Prostate gland (tissue), 2 donors: ENCODE measurements at places on chromosomes 3 and 15.

DNA sequence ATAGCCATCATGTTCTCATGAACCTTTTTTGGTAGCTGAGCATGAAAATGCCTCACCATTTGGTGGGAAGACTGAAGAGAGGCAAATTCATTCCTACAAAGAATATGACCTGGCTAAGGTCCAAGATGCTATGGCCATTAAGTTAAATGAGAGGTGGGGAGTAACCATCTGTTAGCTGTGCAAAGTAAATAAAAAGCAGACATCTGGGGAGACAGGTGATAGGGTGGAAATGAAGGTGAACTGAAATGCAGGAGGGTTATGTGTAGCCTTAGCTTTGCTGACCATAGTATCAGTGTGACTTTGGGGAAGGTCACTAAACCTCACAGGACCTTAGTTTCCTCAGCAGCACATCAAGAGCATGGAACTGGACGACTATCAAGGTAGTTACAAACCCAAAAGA is 111.0 kb upstream of the STRIT1 start:
- no peak for DNase-seq
- H3K4me3 ChIP-seq, result no peak overlapping the region
- no peaks in the 10 kb centered on the region for H3K27me3 ChIP-seq
- H3K27ac ChIP-seq, result no peak overlapping the region
- no peaks in the 10 kb centered on the region for H3K4me1 ChIP-seq
- no peaks in the 10 kb centered on the region for H3K36me3 ChIP-seq

DNA sequence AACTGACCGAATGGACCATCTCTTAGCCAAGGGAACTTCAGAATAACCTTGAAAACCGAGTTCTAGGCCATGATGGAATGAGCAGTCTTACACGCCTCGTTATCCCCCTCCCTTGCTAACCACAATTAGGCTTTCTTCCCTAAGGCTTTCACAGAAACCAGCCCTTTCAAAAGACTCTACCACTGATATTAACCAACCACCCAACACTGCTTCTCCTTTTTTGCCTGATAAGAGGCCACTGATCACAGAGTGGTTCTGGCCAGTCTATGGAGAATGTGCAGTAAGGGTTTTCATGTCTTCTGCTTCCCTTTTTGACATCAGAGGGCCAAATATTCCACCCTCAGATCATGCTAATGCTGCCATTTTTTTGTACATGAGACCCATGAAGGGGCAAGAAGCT is 59.3 kb downstream of the MCF2L2 start:
- no peak overlapping the region for H3K27ac ChIP-seq
- no peak for DNase-seq

- H3K4me1 ChIP-seq, result no peaks in the 10 kb centered on the region
- no peak overlapping the region for H3K4me3 ChIP-seq
- no peaks in the 10 kb centered on the region for H3K36me3 ChIP-seq
- no peak overlapping the region for H3K27ac ChIP-seq
Measured at GRCh38 chr3:161355508-161355907, 15.8 kb downstream of the SPTSSB start.

DNA sequence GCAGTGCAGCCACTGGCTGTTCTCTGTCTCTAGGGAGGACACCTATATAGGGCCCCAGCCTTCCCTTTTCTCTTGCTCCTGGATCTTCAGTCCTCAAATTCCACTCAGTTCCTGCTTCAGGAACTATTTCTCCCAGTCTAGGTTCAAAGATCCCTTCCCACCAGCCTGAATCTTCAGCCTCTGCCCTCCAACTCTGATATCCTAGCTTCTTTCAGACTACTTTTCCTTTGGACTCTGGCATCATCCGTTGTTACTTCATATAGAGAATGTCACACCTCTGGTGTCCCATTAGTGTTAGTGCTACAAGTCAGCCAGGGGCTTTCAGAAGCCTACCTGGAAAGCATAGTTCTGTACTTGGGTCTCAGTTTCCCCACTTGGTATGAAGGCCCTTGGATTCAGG is 10.0 kb upstream of the HPS3 start:
- H3K27ac ChIP-seq, result no peak overlapping the region
- DNase-seq, result no peak
- no peak overlapping the region for H3K4me3 ChIP-seq
- no peaks in the 10 kb centered on the region for H3K27me3 ChIP-seq
- H3K36me3 ChIP-seq, result no peaks in the 10 kb centered on the region
- no peaks in the 10 kb centered on the region for H3K4me1 ChIP-seq

DNA sequence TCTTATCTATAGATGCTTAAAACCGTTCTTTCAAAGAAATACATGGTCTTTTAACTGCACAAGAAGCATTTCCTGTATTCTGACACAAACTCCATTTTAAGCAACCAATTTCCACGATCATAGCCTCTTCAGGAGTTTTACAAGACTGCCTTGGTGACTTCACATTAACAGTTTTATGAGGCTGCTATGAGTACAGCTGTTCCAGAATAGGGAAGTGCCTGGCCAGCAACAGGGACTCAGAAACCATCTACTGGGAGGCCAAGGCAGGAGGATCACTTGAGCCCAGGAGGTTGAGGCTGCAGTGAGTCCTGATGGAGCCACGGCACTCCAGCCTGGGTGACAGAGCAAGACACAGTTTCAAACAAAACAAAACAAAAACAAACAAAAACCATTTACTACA is 78.4 kb downstream of the B3GNT5 start:
- H3K4me1 ChIP-seq, result no peaks in the 10 kb centered on the region
- H3K36me3 ChIP-seq, result no peaks in the 10 kb centered on the region
- H3K4me3 ChIP-seq, result no peak overlapping the region

DNA sequence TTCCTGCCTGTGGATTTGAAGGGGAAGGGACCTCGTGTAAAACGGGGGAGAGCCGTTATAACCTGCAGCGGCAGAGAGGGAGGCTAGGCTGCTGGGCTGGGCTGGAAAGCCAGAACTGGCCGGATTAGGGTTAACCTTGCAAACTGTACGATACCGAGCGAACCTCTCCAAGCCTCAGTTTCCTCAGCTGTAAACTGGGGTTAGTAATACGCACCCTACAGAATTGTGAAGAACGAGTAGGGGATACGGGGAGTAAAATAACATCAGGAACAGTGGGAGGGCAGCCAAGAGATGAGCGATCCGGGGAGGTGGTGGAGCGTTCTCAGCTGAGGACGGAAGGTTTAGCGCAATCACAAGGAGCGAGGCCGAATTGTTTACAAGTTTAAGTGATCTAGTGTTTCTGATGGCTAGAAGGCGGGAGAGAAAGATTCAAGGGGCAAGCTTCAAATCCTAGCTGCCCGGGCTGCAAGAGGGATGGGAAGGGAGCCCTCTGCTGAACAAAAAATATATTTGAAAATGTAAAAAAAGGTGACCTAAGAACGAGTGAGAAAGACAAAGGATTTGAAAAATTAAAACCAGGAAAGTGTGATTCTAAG is 768 bp upstream of the SEMA5B start:
- H3K27me3 ChIP-seq, result no peaks in the 10 kb centered on the region
- peak; percentile 25 for DNase-seq
- no peaks in the 10 kb centered on the region for H3K4me1 ChIP-seq
- peak overlapping the region; percentile 26 for H3K4me3 ChIP-seq
- no peaks in the 10 kb centered on the region for H3K36me3 ChIP-seq

GRCh38 chr3:42745776-42746454 is 27.1 kb downstream of the CCDC13 start:
- peak overlapping the region; percentile 74 for H3K27ac ChIP-seq
- H3K4me1 ChIP-seq, result peaks cover 14% of the 10 kb centered on the region
- DNase-seq, result no peak
- no peaks in the 10 kb centered on the region for H3K36me3 ChIP-seq

- no peaks in the 10 kb centered on the region for H3K4me1 ChIP-seq
- H3K36me3 ChIP-seq, result no peaks in the 10 kb centered on the region
- no peak for DNase-seq
- H3K27me3 ChIP-seq, result no peaks in the 10 kb centered on the region
- no peak overlapping the region for H3K4me3 ChIP-seq
Measured at GRCh38 chr3:158165730-158166129, 55.8 kb downstream of the RSRC1 start.

- DNase-seq, result no peak
- no peak overlapping the region for H3K4me3 ChIP-seq
- no peak overlapping the region for H3K27ac ChIP-seq
- no peaks in the 10 kb centered on the region for H3K36me3 ChIP-seq
Measured at GRCh38 chr3:10557781-10558373, 52.5 kb upstream of the ATP2B2 start.

DNA sequence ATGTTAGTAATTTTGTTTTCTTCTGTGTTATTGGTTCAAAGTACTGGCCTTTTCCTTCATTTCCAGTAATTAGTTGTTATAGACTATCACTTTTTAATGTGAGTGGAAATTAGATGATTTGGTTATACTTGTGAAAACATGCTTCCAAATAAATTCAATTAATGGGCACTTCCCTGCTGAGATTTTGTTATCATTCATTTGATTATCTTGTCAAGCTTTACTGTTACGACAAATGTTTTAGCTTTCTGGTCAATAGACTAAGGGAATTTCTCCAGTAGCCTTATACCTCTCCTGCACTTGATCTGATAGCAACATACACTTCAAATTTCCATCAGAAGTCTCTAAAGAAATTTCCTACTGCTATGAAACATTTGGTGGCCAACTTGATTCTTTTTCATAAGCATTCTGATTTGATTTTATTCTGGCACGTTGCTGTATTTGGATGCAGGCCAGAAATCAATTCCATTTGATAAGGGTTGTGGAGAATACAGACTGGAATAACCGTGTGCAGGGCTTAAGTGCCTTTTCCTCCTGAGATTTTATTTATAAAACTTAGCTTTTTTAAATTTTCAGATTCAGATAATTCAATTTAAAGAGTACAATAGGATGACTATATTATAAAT is 573.8 kb upstream of the NAALADL2 start:
- H3K27me3 ChIP-seq, result no peaks in the 10 kb centered on the region
- H3K36me3 ChIP-seq, result no peaks in the 10 kb centered on the region
- no peak overlapping the region for H3K4me3 ChIP-seq
- no peak for DNase-seq

GRCh38 chr3:158313338-158313927 is 203.5 kb downstream of the RSRC1 start:
- no peaks in the 10 kb centered on the region for H3K4me1 ChIP-seq
- DNase-seq, result no peak
- H3K36me3 ChIP-seq, result no peaks in the 10 kb centered on the region
- H3K4me3 ChIP-seq, result no peak overlapping the region

- peak overlapping the region; percentile 72 for H3K27ac ChIP-seq
- no peaks in the 10 kb centered on the region for H3K27me3 ChIP-seq
- peaks cover 5% of the 10 kb centered on the region for H3K4me1 ChIP-seq
- H3K36me3 ChIP-seq, result no peaks in the 10 kb centered on the region
- no peak for DNase-seq
- peak overlapping the region; percentile 19 for H3K4me3 ChIP-seq
Measured at GRCh38 chr3:123618076-123618708, 33.3 kb upstream of the HACD2 start.

DNA sequence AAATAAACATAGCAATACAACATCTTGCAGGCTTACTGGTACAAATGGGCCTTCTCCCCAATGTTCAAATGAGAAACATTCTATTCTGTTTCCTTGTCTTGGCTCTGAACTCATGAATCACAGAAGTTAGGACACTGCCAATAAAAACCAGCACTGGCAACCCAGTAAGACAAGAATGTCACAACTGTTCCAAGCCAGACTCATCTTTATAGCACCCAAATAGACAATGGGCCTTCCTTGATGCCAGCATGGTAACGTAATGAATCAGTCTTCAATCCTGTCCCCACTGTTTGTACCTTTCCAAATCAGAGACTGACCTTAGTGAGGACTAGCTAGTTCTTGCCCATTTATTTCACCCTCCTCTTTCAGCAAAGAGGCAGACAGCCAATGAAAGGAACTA is 14.1 kb upstream of the RPS17 start:
- no peaks in the 10 kb centered on the region for H3K27me3 ChIP-seq
- H3K4me1 ChIP-seq, result no peaks in the 10 kb centered on the region
- no peak overlapping the region for H3K4me3 ChIP-seq

GRCh38 chr3:52438579-52439425 is 6.1 kb downstream of the SEMA3G start:
- no peak overlapping the region for H3K4me3 ChIP-seq
- DNase-seq, result no peak
- no peak overlapping the region for H3K27ac ChIP-seq
- no peaks in the 10 kb centered on the region for H3K27me3 ChIP-seq
- H3K4me1 ChIP-seq, result no peaks in the 10 kb centered on the region
- H3K36me3 ChIP-seq, result no peaks in the 10 kb centered on the region

- H3K27me3 ChIP-seq, result no peaks in the 10 kb centered on the region
- DNase-seq, result peak; percentile 85
- no peaks in the 10 kb centered on the region for H3K36me3 ChIP-seq
- no peak overlapping the region for H3K4me3 ChIP-seq
Measured at GRCh38 chr15:48017747-48018146, 103.0 kb upstream of the SLC24A5 start.

DNA sequence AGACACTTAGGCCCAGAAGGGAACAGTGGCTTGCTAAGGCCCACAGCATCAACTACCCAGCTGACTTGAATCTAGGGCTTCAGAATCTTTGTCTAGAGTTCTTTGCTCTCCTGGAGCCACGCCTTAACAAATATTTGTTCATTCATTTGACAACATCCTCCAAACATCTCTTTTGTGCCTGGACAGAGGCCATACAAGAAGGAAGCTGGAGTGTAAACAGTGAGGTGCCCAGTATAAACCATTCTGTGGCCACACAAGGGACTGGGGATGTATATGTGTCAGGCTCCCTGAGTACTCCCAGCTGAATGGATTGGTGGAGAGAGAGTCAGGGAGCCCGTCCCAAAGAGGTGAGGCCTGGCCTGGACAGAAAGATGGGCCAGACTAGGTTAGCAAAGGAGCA is 3.4 kb downstream of the CIB2 start:
- no peaks in the 10 kb centered on the region for H3K27me3 ChIP-seq
- peaks cover 4% of the 10 kb centered on the region for H3K4me1 ChIP-seq
- no peaks in the 10 kb centered on the region for H3K36me3 ChIP-seq
- no peak overlapping the region for H3K27ac ChIP-seq

DNA sequence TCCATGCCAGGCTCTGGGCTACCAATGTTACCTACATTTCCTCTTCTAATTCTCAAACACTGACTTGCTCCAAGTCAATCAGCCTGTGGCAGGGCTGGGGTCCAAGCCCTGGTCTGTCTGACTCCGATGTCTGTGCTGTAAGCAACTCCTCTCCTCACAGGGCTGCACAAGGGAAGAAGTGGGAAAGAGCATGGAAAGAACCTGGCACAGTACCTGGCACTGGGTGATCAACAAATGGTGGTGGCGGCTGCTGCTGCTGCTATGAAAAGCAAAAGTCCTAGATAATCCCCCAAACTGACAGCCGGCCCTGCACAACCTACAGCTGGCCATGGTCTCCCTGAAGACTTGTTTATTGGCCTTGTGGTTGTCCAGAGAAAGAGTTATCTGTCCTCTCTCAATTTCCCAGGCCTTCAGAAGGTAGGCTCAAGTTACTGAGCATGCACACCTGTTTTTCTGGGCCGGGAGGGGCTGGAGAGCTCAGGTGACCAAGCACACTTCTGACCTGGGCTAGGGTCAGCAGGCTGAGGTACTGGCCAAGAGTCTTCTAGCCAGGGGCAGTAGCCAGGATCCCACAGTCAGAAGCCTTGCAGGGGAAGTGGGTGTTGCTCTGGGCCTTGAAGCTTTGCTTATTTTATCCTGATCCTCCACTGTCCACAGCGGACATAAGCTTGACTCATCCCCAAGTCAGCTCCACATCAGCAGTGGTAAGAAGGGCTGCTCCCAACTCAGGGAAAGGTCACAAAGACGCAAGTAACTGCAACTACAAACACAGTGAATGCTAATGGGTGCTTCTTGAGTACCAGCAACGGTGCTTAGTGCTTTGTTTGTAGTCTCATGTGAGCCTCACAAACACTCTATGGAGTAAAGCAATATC is 35.3 kb upstream of the KY start:
- no peak overlapping the region for H3K4me3 ChIP-seq
- H3K4me1 ChIP-seq, result no peaks in the 10 kb centered on the region
- H3K27ac ChIP-seq, result no peak overlapping the region
- no peaks in the 10 kb centered on the region for H3K27me3 ChIP-seq
